Smooth muscle cell of the brain vasculature (primary cell): ENCODE measurements at places on chromosomes 12 and 14.

DNA sequence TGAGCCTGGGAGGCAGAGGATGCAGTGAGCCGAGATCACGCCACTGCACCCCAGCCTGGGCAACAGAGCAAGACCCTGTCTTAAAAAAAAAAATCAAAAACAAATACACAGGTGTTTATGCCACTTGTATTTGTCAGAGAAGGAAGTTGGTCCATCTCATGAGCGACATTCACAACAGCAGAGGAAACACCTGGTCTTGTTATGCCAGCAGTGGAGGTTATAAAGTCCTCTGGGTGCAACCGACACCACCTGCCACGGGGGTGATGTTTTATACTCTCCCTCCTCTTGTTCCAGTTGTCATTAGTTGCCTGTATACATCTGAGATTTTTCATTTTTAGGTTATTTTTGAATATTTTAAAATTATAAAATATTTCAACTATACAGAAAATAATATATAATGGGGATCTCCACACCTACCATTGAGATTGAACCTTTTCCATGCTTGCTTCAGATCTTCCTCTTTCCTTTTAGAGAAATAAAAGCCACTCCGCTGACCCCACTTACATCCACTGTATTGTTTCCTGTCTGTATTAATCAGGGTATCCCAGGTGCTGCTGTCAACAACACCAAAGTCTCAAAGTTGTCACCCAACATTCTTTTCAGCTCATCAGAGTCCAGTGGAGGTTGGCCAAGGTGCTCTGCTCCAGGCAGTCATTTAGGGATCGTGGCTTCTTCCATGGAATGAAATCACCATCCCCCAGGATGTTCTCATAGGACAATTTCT, 65.1 kb downstream of the RNFT2 start:
- no peak for DNase-seq

DNA sequence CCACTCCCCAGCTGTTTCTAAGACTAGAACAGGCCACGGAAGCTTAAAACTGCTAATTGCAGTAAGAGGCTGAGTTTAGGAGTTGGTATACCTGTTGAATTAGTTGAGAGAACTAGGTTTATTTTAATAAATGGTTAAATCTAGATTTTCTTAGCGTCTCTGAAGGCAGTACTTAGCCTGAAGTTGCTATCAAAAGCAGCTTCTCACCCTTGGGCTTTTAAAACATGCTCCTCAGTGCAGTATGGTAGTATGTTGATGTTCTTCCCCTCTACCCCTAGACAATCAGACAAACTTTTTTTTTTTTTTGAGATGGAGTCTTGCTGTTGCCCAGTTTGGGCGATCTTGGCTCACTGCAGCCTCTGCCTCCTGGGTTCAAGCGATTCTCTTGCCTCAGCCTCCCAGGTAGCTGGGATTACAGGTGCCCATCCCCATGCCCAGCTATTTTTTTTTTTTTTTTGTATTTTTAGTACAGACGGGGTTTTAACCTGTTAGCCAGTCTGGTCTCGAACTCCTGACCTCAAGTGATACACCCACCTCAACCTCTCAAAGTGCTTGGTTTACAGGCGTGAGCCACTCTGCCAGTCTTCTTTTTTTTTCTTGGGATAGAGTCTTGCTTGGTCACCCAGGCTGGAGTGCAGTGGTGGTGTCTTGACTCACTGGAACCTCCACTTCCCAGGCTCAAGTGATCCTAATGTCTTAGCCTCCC, 6.8 kb downstream of the SRSF5 start:
- DNase-seq: no peak

- DNase-seq: no peak
Measured at GRCh38 chr12:16636435-16637055, 30.6 kb upstream of the LMO3 start.

GRCh38 chr12:66508025-66508424, 170.9 kb downstream of the GRIP1 start:
- DNase-seq: no peak

DNA sequence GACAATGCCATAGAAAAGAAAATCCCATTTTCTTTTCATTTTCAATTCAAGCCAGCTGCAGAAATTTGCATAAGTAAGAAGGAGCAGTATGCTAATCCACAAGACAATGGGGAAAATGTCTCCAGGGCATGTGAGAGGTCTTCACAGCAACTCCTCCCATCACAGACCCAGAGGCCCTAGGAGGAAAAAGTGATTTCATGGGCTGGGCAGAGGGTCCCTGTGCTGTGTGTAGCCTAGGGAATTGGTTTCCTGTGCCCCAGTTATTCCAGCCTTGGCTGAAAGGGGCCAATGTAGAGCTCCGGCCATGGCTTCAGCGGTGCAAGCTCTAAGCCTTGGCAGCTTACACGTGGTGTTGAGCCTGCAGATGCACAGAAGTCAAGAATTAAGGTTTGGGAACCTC, 211.4 kb downstream of the CCDC59 start:
- no peak for DNase-seq

GRCh38 chr12:25384038-25384892, 133.5 kb upstream of the KRAS start:
- DNase-seq: no peak

DNA sequence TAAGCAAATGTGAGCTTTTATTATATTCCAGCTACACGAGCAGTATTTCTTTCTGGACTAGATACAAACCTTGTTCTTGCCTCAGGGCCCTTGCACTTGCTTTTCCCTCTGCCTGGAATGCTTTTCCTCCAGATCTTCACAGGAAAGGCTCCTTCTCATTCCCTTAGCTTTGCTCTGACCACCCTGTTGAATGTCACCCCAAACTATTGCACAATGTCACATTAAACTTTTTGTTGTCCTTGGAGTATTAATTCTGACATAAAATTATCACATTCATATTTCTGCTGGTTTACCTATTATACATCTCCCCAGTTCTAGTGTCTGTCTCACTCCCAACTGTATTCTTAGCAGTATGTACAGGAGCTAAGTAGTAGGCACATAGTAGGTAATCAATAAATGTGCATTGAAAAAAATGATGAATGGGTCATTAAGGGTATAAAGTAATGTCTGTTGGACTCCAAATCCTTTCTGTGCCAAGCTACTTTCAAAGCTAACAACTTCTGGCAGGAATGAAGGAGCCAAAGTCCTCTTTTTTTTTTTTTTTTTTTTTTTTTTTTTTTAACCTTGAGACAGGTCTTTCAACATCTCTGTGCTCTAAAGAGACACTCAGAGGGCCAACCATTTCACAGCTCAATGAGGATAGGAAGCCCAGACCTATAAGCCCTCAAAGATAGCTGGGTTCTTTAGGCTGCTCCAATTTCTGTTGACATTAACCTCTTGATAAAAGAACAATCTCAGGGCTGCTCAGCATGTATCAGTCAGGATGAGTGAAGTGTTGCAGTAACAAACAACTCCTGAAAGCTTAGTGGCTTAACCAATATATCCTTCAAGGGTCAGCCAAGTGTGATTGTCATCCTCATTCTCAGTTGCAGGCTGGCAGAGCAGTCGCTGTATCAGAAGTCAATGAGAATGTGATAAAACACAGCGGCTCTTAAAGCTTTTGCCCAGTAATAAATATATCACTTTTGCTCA, 424.4 kb upstream of the TBX3 start:
- no peak for DNase-seq
